NCI-H748 treated with DMSO at 0.1 percent for 48 hours (cell line): ENCODE measurements at places on chromosomes 6 and 20.

GRCh38 chr6:90040931-90041330, 146.7 kb downstream of the GJA10 start:
- no peak for DNase-seq

- DNase-seq = no peak
Observed at GRCh38 chr20:45467861-45468260, 1.7 kb upstream of the WFDC2 start.

DNA sequence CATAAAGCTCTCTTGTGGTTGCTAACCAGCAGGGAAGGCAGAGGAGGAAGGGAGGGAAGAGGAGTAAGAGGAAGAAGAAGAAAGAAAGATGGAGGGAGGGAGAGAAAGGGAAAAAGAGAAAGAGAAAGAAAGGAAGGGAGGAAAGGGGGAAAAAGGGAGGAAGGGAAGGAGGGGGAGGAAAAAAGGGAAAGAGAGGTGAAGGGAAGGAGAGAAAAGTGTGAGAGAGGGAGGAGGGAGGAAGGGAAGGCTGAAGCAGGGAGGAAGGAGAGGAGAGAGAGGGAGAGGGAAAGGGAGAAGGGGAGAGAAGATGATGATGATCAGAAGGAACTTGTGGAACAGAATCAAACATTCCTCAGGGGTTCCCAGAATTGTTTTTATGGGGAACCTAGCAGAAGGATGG, 57.5 kb upstream of the TOX2 start:
- no peak for DNase-seq

DNA sequence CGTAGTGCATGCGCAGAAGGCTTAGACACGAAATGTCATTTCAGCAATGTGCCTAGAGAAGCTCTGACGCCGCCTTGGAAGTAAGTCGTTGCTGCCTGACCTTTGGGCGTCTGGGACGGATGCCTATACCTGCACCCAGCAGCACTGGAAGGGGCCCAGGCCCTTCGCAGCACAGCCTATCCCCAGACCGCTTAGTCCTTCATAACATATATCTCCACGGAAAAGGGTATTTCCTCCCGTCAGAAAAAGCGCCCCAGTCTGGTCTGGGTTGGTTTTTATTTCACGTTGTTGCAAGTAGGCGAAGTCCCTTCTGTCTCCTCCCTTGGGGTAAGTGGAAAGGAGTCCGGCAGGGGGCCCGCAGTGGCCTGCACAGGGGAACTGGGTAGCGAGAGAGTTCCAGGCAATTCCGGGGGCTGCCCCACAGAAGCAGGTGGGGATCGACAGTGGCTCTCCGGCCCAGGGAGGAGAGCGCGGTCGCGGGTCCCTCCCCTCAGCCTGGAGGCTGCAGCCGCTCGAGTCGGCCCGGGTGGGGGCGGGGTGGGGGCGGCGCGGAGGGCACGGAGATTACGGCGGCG, 559 bp upstream of the EYA4 start:
- DNase-seq = no peak

- no peak for DNase-seq
Observed at GRCh38 chr6:148945301-148946021, 198.6 kb downstream of the UST start.

DNA sequence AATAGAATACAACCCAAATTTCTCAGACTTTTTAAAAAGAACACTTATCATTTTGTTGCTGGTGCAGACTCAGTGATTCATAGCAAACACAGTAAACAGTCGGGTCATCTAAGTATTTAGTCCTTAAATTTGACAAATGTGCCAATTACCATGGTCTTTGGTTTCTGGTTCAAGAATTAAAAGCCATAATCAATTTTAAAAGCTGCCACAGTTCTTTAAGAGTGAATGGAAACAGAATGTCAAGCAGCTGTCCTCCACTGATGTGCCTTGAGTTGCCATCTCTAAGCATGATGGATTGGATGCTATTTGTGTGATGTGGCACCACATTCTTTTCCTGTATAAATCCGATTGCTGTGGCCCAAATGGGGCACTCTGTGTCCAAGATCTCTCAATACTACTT, 67.2 kb upstream of the MLIP start:
- no peak for DNase-seq

DNA sequence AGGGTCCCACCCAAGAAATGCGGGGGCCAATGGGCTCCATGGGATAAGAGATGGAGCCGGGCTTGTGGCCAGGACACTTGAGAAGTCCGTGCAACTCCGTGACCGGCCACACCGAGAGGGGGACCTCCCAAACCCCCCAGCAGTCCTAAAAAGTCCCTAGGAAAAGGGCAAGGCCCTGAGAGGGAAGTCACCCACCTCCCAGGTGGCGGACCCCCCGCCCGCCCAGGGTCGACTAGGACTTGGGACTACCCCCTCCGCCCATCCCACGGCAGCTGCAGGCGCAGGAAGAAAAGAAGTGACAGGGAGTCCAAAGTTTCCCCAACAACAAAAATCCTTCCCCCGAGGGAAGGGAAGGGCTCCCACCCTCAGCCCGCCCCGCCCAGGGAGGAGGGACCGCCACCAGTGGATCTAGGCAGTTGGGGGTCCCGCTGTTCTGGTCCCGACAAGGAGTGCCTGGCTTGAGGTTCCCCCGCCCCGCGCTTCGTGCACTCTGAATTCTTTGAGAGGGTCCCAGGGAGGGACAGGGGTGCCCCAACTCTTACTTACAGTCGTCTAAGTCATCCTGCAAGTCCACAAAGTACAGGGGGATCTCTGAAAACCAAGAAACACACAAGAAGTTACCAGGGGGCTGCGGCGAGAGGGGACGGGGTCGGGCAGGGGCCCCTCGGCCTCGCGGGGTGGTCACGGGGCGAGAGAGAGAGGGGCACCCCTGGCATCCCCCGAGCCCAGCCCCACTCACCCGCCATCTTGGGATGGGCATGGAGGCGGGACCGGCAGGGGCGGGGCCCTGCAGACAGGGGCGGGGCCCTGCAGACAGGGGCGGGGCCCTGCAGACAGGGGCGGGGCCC, 611 bp upstream of the RAB22A start:
- no peak for DNase-seq

DNA sequence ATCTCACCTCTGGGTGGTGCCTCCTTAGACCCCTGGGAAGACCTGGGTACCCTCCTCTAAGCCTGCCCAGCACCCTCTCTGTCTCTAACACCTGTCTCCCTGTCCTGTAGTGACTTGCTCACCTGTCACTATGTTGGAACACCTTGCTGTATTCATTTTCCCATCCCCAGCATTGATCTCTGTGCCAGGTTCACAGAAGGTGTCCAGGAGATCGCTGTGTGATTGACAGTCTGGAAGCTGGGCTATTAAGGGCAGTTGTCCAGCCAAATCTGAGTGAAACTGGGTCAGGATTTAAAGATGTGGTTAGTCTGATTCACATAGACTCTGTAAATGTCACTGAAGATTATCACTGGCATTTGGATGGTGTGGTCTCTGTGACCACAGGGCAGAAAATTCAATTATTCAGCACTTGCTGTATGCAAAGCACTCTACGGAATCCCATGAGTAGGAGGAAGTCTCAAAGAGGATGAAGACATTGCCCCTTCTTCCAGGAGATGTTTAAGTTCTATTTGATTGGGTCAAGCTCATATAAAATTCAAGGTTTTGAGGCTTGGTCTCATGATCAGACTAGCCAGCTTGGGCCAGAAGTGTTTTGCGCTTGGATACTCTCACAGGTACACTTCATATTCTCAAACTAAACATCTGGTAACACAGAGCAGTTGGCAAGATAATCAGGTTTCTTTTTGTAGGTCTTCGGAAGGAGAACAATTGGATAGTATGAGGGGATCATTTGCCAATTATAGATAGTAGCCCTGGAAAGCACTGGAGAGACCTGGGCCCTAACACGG, 57.8 kb upstream of the TAGAP start:
- DNase-seq = no peak

DNA sequence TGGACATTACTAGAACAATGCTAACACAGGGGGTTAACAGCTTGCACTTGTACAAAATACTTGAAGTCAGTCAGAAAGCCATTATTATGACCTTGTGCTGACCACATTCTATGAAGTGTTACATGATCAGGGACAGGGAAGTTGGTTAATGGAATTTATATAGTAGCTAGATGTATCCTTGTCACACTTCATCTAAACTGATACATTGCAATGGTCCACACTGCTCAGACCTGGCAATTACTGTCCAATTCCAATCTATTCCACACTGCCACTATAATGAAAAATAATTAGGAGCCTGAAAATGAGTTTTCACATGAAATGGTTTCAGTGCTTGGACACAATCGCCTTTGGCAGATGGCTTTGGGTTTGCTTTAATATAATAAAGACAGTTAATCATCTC, 850.8 kb downstream of the EPHA7 start:
- no peak for DNase-seq

DNA sequence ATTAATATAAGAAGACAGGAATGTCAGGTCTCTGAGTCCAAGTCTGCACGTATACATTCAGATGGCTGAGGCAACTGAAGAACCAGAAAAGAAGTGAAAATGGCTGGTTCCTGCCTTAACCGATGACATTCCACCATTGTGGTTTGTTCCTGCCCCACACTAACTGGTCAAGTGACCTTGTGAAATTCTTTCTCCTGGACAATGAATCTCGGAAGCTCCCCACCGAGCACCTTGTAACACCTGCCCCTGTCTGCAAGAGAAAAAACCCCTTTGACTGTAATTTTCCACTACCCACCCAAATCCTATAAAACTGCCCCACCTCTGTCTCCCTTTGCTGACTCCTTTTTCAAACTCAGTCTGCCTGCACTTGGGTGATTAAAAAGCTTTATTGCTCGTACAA, 140.4 kb downstream of the SYNE1 start:
- no peak for DNase-seq

DNA sequence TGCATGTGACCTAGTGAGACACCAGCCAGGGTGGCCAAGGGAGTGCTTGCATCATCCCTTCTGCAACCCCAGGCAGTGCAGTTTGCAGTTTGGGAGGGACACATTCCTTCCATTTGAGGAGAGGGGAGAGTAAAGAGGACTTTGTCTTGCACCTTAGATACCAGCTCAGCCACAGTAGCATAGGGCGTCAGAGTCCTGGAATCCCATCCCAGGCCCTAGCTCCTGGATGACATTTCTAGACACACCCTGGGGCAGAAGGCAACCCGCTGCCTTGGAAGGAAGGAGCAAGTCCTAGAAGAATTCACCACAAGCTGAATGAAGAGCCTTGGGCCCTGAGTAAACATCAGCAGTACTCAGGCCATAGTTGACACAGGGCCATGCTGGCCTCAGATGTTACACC, 680.4 kb upstream of the IMPG1 start:
- no peak for DNase-seq

DNA sequence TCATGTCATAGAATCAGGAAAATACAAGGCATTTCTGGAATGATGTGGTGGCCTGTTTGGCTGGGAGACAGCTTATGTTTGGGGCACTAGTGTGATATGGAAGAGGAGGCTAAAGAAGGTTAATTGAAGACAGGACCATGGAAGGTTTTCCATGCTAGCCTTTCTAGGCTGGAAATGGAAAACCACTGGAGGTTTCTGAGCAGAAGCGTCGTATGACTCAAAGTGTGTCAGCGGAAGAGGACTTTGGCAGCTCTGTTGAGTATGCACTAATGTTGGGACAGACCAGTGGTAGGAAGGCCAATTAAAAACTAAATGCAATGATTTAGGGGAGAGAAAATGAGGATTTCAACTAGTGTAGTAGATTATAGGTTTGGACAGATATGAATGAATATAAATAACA, 413.1 kb downstream of the PLCB1 start:
- DNase-seq = no peak

DNA sequence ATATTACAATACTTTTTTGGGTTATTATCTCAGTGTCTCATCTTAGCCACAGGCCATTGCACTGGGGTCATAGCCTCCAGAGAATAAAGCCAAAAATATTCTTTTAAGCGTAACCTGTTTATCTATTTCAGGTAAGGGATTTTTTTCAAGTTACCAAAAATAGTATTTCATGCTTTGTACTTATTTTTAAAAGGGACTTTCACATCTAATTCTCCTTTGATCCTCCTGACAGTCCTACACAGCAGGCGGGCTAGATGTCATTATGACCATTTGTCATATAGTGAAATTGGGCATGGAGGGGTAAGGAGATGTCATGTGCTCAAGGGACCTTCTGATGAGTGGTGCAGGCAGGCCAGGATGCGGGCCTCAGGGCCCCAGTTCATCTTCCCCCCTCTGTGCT, 68.9 kb downstream of the TBC1D7 start:
- no peak for DNase-seq

GRCh38 chr6:169891846-169892245, 140.4 kb downstream of the ERMARD start:
- no peak for DNase-seq

DNA sequence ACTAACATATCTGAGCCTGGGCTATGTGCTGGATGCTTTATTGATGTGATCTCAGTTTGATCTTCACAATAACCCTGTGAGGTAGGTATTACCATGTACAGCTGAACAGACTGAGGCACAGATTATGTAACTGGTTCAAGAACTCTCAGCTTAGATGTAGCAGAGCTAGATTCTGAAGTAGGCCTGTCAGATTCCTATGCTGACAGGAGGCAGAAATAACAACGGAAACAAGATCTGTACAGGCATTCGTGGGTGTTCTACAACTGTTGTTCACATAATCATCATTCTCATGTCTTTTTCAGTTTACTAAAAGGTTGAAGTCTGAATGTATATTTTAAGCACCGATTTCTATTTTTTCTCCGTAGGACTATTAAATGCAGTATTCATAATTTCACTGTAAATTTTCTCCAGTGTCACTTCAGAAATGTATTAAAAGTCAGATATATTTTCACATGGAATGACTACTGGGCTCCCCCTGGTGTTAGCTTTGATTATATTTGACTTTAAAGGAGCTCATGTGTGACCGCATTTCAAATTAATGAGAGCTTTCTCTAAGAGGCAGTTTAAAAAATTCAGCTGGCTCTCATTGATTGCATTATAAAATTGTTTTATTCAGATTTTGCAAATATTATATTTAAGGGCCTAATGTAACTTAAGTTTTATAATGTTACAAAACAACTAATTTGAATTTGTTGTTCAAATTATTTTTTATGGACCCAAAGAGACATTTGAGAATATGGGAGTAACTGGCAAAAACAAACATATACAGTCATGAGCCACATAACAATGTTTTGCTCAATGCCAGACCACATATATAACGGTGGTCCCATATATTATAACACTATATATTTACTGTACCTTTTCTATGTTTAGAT, 36.4 kb upstream of the SLC17A4 start:
- DNase-seq = peak; percentile 63

DNA sequence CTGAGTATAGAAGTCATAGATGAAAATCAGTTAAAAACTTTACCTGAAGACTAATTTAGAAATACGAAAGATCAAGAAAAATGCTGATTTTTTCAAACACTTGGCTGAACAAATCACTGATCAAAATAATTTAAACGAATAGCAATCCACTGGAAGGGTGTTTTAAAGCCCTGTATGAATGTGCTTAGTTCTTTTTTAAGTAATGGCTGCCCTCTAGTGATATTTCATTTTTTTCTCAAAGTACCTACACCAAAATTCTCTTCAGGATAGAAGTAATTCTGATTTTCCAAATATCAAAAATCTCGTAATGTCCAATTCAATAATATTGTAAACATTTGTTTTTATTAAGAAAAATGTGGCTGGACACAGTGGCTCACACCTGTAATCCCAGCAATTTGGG, 32.5 kb downstream of the AKAP7 start:
- no peak for DNase-seq

GRCh38 chr6:134003542-134003951, 48.9 kb downstream of the SLC2A12 start:
- DNase-seq = peak; percentile 81
